ENCODE measurements at places on chromosomes 2 and 18.

DNA sequence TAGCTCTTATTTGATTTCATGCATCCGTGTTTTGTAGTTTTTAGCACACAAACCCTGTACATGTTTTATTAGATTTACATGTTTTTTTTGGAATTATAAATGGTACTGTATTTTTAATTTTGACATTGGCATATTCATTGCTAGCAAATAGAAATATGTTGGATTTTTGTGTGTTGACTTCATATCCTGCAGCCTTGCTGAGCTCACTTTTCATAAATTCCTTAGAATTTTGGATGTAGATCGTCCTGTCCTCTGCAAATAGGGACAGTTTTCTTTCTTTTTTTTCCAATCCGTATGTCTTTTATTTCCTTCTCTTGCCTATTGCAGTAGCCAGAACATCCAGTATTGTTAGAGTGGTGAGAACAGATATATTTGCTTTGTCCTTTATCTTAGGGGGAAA, 46.7 kb upstream of the GPR17 start:
- DNase-seq = no peak

DNA sequence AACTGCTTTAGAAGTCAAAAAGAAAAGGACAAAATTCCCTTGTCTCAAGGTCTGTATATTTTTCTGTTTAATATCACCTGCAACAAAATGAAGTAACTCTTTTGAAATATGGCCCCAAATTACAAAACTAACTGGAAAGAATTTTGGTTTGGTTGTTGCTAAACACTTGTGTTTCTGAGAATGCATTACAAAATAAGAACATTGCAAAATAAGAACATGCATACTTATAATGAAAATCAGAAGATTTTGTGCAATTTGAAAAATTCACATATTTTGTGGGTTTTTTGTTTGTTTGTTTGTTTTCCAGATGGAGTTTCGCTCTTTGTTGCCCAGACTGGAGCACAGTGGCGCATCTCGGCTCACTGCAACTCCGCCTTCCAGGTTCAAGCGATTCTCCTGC, 21.8 kb downstream of the NDUFB3 start:
- DNase-seq = no peak

- no peak for DNase-seq
These were observed 230.5 kb downstream of the PIK3C3 start for GRCh38 chr18:42185486-42185885.

DNA sequence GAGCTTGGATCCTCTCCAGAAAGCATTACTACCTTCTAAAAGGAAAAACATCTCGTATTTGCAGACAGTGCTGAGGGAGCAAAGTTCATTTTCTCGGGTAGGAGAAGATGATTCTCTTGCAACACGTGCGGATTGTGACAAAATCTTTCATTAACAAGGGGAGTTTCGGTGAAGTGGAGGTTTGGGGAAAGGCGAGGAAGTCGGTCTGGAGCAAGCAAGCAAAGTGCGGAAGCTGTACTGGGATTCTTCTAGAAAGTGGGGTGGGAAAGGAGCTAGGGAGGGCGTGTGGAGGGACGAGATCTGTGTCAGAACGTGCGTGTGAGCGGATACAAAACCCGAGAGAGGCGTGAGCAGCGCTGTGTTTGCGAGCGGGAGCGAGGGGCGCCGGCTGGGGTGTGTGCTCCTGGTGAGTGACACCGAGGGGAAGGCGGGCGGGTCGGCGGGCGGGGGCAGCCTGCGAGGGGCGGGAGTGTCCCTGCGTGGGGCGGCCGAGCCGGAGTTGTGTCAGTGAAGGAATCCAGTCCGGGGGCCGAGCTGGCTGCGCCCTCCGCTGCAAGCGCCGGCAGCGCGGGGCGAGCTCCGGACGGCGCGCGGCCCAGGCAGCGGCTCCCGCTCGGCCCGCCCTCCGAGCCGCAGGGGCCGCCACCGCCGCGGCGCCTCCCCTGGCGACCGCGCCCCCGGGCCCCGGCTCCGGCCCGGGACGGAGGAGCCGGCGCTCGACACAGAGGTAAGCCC, at the start of gene SPATS2L:
TSS of gene SPATS2L (plus strand) at position 498 of the 735 bp plus-strand sequence. CDS start 82,552 bp downstream, outside the sequence.
- DNase-seq = peak; percentile 75

GRCh38 chr18:11324956-11325882, 175.8 kb upstream of the PIEZO2 start:
- DNase-seq = peak; percentile 59

- peak; percentile 35 for DNase-seq
These were observed 9.2 kb upstream of the CCDC141 start for GRCh38 chr2:179059026-179059700.

- no peak for DNase-seq
These were observed 602.4 kb downstream of the METTL4 start for GRCh38 chr18:1968801-1969498.

- DNase-seq = no peak
These were observed 61.2 kb downstream of the CCDC85A start for GRCh38 chr2:56244911-56245530.

DNA sequence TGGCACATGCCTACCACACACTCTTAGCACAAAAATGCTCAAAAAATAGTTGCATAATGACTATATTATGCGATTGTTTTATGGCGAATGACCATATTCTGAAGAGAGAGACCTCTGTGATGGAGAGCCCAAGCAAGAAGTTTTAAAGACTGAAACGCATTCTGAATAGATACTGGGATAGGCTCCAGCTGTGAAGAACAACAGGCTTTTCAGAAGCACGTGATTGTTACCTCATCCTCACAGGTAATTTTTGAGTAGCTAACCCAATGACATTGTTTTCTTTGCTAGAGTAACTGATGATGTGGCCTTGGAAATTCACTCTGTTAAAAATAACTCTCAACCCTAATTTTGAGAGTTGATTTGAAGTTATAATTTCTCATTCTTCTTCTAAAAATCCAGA, 2.0 kb upstream of the DDX18 start:
- DNase-seq = no peak

DNA sequence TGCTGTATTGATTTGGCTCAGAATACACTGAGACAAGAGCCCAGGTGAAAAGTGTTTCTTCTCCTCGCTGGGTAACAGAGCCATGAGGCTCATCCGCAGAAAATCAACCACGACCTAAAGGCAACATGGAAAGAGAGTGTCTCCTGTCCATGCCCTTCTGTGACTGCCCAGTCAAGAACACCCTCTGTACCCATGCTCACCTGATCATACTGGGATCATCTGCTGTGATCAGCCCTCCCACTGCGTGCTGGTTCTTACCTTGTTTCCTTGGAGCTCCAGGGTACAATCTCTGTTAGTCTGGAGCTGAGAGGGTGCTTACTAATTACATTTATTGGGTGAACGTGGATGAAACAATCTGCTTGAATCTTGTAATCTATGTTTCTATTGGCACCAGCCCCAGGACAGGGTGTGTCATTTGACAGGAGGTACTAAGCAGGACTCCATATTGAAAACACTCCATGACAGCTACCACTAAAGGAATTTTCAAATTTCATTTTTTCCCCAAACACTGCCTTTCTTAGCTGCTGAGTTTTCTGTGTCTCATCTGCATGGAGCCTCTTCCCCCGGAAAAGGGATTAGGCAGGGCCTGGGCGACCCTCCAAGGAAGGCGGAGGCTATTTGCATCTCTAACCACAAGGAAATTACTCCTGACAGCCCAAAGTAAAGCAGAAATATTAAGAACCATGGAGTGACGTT, 39.7 kb upstream of the GRP start:
- DNase-seq = no peak

- DNase-seq = no peak
These were observed 38.4 kb downstream of the TBC1D8 start for GRCh38 chr2:101112772-101113157.

- DNase-seq = no peak
These were observed 83.7 kb downstream of the CERKL start for GRCh38 chr2:181573140-181573736.

DNA sequence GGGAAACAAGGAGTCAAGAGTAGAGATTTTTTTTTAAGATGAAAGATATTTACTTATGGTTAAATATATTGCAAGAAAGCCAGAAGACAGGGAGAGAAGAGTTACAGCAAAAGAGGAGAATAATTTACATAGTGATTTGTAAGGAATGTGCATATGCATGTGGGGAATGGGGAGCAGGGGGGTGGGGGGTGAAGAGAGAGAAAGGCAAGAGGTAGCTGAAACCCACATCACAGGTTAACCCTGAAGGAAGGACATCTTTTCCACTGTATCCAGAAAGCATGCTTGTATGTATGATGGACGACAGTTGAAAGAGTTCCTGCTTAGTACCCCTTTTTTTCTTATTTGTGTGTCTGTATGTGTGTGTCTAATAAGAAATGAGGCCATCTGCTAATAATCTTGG, 371.9 kb downstream of the RAD51AP2 start:
- no peak for DNase-seq

DNA sequence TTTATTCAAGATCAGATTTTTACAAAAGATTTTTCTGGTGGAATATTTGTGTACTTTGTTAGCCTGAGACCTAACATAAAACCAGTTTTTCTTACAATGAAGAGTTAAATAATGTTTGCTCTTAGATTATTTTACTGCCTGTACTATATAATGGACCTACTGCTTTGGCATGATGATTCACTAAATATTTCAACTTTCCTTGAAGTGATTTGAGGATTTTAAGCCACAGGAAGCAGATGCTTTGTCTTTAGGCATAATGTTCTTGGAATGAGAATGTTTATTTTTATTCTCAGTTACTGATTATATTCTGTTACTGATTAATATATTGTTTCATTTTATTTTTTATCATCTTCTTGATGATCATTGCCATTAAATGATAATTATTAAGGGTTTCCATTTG, 175.3 kb upstream of the LRP1B start:
- DNase-seq = no peak

- DNase-seq = no peak
These were observed 135.4 kb upstream of the APCDD1 start for GRCh38 chr18:10319026-10319425.

- DNase-seq = no peak
These were observed 68.6 kb downstream of the DGKD start for GRCh38 chr2:233422649-233423551.

DNA sequence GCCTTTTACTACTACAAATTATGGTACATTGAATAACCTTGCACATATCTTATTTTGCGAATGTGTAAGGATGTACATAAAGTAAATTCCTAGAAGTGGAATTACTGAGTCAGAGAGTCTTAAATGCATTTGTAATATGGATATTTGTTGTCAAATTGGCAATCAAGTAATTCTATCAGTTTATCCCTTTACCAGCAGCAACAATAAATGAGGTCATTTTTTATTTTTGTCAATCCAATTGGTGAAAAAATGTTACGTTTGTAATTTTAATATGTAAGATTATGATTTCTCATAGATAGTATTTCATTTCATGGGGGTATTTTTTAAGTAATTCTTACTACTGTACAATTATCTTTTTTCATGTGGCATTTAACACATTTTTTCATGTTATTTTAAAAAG, 14.8 kb downstream of the PPIG start:
- DNase-seq = no peak

DNA sequence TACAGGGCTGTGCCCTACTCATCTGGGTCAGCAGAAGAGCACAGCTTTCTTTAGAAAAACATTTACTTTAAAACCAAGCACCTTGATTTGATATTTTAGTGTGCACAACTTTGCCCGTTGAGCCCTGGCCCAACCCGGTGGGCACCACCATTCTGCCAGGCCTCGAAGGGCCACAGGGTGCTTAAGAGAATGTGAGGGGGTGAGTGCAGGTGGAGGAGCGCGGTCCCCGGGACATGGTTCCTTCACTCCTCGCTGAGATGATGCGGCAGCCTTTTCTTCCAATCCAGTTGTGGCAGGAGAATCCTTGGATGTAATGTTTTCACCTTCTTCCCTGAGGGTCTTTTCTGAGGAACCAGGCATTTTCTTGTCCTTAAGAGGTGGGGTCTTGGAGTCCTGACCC, 119.0 kb downstream of the RPIA start:
- no peak for DNase-seq

DNA sequence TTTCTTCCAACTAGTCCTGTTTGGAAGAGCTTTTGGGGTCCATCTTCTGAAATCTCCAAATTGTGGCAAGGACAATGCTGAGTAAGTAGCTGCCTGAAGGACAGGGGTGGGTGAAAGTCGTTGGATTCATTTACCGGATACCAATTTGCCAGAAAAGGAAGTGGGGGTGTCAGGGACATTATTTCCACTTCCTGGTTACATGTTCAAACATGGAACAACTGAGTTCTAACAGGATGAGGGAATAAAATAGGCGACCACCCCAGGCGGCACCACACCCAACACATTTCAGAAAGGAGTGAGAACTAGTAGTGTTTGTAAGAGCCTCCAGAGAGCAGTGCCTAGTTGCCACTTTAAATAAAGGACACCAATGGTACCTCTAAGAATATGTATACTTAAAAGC, 158.6 kb upstream of the SERTAD2 start:
- DNase-seq = no peak

DNA sequence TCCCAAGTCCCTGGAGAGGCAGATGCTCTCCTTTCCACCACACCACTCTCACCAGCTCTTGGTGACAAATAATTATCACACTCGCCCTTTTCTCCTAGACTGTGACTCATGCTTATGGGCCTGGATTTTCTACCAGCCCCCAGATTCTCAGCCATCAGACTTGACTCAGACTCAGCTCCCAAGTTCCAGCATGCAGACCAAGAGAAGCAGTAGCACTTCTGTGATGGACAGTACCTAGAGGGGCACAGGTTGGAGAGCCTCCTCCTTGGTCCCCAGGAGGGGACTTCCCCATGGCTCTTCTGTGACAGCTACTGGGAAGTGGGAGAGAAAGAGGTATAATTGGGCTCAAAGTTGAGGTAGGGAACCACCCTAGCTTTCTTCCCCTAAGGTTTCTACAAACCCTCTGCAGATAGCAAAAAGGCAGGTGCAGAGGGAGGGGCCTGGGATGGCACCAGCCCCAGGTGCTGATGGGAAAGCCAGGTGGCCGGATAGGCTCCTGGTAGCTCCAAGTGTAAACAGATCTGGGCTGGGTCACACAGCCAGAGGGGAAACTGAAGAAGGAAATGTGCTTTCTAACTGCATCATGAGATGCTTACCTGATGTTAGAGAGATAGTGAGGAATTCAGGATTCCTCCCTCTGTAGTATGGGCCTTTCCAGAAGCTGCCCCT, 4.1 kb downstream of the TCF23 start:
- DNase-seq = no peak
